ENCODE measurements at places on chromosomes 5 and 9. TPM values are rescaled to one million over a fixed set of nuclear protein-coding genes. Genes with fewer than 3 reads are reported as not detected.

- H3K4me1 ChIP-seq = peaks cover 22% of the 10 kb centered on the region
- H3K36me3 ChIP-seq = peaks cover 2% of the 10 kb centered on the region
- no peak for DNase-seq
- H3K27ac ChIP-seq = peak overlapping the region; percentile 91
Observed at GRCh38 chr5:181190711-181191525, 14.1 kb downstream of the TRIM7 start.

GRCh38 chr9:35940458-35941407, 17.2 kb downstream of the OR2S2 start:
- H3K36me3 ChIP-seq = no peaks in the 10 kb centered on the region
- H3K27me3 ChIP-seq = no peaks in the 10 kb centered on the region
- peaks cover 8% of the 10 kb centered on the region for H3K4me1 ChIP-seq
- DNase-seq = no peak

PKD2L2 gene
- total RNA-seq = 1.2 TPM

PTPRD gene
- 67.2 TPM for total RNA-seq

DNA sequence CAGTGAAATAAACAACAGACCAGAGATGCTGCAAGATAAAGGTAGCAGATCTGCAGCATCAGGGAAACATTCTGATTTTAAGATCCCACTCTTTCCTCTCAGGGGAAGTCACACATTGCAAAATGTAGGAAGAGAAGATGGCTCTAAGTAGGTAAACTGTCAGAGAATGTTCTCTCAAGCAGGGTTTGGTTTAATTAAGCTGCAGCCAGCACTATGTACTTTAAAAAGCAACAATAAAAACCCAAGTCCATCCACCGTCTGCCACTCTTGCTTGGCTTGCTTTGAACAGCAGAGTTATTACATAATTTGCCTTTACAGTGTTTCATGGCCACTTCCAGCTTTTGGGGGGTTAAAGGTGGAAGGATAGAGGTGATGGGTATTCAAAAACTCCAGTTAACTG, 343.2 kb upstream of the DAP start:
- no peak overlapping the region for H3K4me3 ChIP-seq
- no peaks in the 10 kb centered on the region for H3K27me3 ChIP-seq
- H3K4me1 ChIP-seq = no peaks in the 10 kb centered on the region
- no peak for DNase-seq
- no peaks in the 10 kb centered on the region for H3K36me3 ChIP-seq
- no peak overlapping the region for H3K27ac ChIP-seq

- no peaks in the 10 kb centered on the region for H3K36me3 ChIP-seq
- no peak overlapping the region for H3K4me3 ChIP-seq
- no peaks in the 10 kb centered on the region for H3K27me3 ChIP-seq
- peak; percentile 82 for DNase-seq
- peaks cover 6% of the 10 kb centered on the region for H3K4me1 ChIP-seq
Observed at GRCh38 chr9:87300915-87301314, 196.8 kb upstream of the DAPK1 start.

DNA sequence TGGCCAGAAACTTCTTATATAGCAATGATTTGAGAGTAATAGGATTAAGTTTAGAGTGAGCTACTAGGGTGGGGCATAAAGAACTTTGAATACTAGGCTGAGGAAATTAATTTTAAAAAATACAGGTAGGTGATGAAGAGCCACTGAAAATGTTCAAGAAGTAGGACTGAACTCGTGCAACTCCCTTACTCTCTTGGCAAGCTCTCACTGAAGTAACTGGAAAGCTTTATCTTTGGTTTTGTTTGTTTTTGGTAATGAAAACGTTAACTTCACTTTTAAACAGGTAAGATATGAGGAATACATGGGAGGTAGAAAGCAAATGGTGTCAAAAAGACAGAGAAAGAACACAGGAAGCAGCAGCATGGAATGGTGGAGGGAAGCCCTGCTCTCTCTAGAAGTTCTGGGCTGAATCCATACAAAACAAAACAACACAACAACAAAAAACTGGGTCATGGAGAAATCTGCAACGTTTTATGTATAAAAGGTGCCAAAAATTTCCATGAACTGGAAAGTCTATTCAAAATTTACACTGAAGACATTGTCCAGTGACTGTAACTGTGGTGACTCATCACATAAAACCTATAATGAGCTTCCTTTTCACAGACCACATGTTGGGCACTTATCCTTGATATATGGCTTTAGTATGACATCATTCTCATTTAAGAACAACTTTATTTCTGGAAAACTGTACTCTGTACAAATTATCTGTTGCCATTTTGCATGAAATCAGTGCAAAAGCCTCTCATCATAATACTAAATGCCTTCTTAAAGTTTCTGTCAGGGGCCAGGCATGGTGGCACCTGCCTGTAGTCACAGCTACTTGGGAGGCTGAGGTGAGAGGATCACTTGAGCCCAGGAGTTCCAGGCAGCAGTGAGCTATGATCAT, 91.2 kb upstream of the CHD1 start:
- no peaks in the 10 kb centered on the region for H3K36me3 ChIP-seq
- H3K4me1 ChIP-seq = no peaks in the 10 kb centered on the region
- peak; percentile 92 for DNase-seq
- H3K27ac ChIP-seq = peak overlapping the region; percentile 52

TAF11L2 gene
- total RNA-seq = not detected

DNA sequence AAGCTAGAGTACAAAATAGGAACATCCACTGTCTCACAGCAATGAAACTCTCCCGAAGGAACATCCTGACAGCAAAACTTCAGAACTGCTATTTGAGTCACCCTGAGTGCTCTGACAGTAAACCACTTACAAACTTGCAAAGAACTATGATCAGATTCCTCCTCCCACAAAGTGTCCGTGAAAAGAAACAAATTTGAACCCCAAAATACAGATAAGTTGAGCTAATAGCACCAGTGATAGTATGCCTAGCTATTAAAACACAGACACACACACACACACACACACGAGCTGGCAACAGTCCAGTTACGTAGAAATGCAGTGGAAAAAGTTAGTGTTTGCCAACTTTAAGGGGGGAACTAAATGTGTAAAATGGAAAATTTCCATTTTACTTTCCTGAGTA, 3.1 kb upstream of the GLIS3 start:
- peak; percentile 51 for DNase-seq
- H3K36me3 ChIP-seq = no peaks in the 10 kb centered on the region

DNA sequence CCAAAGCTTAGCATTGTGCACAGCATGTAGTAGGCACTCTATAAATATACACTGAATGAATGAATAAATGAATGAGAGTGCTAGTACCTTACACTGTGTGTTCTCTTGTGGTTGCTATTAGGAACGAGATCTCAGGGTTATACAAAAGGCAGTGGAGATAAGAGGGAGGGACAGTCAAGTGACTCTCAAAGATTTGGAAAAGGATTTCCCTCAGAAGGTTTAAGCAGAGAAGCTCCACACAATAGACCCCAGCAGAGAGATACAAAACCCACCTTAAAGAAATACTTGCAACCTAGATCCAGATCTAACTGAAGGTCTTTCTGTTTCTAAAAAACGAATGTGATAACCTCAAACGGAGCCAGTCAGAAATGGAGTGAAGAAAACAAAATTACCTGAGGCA, 11.8 kb upstream of the EFNA5 start:
- no peaks in the 10 kb centered on the region for H3K36me3 ChIP-seq
- H3K4me3 ChIP-seq = no peak overlapping the region
- H3K27ac ChIP-seq = no peak overlapping the region
- H3K4me1 ChIP-seq = no peaks in the 10 kb centered on the region

SPATA9 gene
- 0.71 TPM for total RNA-seq

DNA sequence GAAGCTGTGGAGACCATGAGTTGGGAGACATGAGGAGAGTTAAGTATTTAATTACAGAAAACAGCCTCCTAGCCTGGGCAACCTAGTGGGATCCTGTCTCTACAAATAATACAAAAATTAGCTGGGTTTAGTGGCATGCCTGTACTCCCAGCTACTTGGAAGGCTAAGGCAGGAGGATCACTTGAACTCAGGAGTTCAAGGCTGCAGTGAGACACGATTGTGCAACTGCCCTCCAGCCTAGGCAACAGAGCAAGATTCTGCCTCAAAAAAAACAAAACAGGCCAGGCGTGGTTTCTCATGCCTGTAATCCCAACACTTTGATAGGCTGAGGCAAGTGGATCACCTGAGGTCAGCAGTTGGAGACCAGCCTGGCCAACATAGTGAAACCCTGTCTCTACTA, 52.6 kb downstream of the AQP7 start:
- H3K36me3 ChIP-seq = peaks cover 60% of the 10 kb centered on the region
- H3K4me3 ChIP-seq = no peak overlapping the region
- no peak for DNase-seq
- H3K4me1 ChIP-seq = peaks cover 12% of the 10 kb centered on the region

All from muscle of leg (tissue), 16 donors.